ENCODE measurements at places on chromosomes 12 and 14.

DNA sequence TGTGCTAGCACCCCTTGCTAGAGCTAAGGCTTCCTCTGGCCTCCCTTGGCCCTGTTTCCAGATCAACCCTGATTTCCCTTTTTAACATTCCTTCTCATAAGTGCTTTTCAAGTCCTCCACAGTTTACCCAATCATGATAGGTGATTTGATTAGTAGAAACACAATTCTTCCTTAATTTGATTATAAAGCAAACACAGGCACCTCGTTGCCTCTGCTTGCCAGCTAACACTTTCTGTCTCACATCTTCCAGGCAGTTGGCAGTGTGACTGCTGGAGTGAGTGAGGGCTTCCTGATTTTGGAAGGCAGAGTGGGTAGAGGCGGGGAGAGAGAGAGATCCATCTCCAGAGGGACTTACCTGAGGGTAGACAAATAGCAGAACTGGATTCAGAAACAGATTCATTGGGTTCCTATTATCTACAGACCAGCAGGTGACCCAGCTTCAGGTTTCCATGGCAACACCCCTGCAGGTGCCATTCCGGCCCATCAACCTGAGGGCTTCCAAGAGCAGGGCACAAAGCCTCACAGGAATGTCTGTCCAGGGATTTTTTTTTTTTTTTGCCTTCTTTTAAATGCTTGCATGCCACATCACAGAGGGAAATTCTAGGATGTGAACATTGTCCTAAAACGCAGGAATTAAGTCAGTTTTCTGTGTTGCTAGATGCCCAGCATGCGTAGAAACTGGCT lies 77.7 kb downstream of the PLXNC1 start:
- DNase-seq: no peak

- DNase-seq: no peak
These were observed 262.3 kb upstream of the GRIP1 start for GRCh38 chr12:66941150-66941549.

DNA sequence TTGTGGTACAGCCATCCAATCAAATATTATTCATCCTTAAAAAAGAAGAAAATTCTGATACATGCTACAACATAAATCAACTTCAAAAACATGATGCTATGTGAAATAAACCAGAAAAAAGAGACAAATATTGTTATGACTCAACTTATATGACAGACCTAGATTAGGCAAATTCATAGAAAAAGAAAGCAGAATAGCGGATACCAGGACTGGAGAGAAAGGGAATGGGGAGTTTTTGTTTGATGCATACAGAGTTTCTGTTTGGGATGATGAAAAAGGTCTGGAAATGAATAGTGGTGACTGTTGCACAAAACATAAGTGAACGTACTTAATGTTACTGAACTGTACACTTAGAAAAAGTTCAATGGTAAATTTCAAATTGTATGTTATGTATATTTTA lies 82.3 kb downstream of the SPPL3 start:
- DNase-seq: no peak

DNA sequence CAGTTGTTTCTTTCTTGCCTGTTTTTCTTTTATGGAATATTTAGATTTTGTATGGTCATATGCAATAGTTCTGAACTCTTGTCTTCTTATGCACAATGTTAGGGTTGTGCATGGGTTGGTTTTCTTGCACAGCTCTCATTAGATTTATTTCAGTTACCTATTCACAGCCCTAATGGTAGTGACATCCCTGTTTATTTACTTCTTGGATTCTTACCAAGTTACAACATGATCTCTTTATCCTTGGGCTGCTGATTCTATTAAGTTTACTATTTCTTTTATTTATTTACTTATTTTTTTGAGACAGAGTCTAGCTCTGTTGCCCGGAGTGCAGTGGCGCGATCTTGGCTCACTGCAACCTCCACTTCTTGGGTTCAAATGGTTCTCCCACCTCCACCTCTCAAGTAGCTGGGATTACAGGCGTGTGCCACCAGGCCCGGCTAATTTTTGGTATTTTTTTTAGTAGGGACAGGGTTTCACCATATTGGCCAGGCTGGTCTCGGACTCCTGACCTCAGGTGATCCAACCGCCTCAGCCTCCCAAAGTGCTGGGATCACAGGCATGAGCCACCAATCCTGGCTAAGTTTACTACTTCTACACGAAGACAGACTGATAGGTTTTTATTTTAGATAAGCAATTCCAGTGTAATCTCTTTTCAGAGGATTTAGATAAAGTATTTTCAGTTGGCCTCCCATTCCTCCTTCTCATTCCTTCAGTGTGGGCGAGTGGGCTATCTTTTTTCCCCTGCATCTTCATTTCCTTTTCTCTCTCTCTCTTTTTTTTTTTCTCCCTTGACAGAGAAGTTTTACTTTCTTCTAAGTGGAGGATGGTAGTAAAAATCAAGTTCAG lies 395.1 kb upstream of the RGS6 start:
- no peak for DNase-seq

- DNase-seq: no peak
These were observed 384.1 kb upstream of the LRFN5 start for GRCh38 chr14:41222581-41222980.

DNA sequence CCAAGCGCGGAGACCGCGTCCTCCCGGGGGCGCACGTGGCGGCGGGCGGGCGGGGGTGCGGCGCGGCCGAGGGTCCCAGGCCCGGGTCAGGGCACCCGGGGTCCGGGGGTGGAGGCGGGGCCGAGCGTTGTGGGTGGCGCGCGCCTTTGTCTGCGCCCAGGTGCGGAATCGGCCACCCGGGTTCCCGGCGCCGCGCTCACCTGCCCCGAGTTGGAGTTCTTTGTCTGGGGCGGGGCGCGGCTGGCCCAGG lies 50.1 kb downstream of the LRCOL1 start:
- no peak for DNase-seq

DNA sequence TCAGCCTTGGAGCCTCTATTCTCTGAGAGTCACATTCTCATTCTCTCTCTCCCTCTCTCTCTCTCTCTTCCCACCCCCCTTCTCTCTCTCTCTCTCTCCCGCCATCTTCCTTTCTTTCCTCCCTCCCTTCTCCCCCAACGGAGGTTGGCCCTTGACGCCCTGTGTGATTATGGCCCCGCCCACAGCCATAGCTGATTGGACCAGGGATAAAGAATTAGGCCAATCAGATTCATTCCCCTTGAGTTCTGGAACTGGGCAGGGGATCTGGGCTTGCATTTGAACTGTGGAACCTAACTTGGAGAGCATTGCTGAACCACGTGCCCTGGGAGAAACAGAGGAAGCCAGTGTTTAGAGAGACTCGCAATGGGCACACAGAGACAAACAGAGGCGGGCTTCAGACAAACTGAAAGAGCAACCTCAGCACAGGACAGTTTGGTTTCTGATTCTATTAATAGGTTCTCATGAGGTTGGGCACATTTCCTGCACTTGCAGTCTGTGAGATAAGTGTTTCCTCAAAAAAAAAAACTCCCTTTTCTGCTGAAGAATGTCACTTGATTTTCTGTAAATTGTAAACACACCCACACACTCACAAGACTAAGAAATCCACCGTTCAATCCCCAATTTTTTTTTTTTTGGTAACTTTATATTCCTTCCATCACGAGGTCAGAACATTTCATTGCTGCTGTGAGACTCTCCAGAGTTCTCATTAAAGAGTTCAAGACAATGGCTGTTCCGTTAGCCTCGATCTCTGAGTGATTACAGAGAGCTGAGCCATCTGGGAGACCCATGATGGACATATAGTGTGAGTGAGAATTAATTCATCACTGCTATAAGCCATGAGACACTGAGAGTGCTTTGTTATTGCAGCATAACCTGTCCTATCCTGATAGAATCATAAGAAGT lies 3.5 kb upstream of the P2RX7 start:
- no peak for DNase-seq

DNA sequence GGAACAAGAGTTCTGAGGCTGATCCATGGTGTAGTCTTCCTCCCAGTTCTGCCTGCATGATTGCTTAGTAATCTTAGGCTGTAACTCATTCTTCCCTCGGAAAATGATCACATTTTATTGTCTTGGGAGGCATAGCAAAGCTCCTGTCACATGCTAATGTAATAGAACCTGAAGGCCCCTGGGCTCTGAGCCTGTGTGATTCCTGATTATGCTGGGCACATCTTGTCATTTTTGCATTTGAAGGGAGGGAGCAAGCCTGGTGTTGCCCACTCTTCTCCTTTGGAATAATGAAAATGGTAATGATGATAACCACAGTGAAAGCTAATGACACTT lies 215.4 kb downstream of the MSRB3 start:
- DNase-seq: no peak

DNA sequence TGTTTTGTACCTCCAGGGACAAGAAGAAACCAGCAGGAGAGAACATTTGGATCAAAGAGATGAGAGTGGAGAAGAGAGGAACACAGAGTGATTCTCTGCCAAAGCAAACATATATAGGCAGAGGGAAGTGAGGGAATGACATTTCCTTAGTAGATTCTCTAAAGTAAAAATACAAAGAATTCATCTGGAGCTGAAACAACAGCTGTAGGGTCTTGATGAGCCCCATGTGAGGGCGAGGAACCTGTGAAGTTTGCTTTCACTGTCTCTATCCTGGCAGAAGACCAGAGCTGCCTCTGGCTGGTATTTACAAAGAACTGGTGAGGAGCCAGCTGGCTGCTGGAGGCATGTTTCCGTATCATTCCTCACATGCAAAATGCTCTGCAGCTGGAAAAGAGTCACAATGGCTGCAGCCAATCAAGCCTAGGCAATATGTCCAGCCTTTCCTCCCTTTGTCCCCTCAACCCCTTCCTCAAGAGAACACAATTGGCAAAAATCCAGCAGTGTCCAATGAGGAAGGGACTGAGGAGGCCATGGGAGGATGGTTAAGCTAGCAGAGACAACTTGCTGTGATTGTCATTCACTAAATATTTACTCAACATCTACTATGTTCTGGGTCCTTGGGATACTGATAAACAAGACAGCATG lies 122.5 kb downstream of the PHLDA1 start:
- DNase-seq: no peak

GRCh38 chr12:95789126-95790032 lies 1.2 kb downstream of the NTN4 start:
- peak; percentile 68 for DNase-seq

DNA sequence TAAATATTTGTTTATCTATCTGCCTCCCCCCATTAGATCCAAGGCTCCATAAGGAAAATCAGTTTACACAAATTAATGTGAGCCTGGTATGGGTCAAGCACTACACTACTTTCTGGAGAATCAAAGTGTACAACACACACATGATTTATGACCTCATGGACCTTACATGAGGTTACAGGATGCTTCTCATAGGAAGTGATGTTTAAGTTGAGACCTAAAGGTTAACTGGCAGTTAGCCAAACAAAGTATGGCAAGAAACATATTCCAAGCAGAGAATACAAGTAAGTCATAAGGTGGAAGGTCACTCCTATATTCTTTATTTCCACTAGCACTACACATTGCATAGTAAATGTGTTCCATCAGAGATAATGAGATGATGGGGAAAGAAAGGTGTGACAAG lies 39.2 kb downstream of the OSBPL8 start:
- DNase-seq: peak; percentile 2

- DNase-seq: peak; percentile 67
These were observed 60.7 kb downstream of the PLEKHG3 start for GRCh38 chr14:64764641-64765520.

DNA sequence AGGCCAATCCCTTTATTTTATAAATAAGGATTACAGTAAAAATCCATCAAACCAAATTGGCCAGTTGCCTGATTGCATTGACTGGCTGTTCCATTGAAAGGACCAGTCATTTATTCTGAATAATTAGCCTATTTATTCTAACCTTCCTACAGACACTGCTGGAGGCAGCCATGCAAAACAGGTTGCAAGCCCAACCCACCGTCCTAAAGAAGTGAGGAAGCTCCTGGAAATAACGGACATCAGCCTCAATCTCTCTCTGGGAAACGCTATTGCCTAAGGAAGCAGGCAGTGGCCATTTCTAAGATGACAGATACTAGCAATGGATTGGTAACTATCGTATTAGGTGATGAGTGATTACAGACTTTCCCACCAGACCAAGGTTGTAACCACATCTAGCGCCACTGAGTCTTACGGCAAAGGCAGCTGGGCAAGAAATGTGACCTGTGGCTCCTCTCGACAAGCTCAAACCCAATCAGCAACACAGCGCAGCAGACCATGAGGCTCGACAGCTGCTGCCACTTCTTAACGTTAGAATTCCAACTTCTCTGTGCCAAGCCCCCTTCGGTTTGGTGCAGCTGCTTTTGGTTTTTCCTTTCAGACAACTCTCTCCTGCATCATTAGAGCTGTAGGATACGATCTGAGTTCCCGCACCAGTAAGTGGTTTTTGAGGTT lies 134.2 kb downstream of the KCNK10 start:
- no peak for DNase-seq

- DNase-seq: no peak
These were observed 228.0 kb downstream of the NELL2 start for GRCh38 chr12:44647917-44648690.

GRCh38 chr12:45577844-45578399 lies 151.6 kb upstream of the ARID2 start:
- no peak for DNase-seq

GRCh38 chr14:61244009-61244408 lies 37.1 kb downstream of the TMEM30B start:
- DNase-seq: no peak

GRCh38 chr14:99747582-99748330 lies 45.5 kb upstream of the EML1 start:
- no peak for DNase-seq

DNA sequence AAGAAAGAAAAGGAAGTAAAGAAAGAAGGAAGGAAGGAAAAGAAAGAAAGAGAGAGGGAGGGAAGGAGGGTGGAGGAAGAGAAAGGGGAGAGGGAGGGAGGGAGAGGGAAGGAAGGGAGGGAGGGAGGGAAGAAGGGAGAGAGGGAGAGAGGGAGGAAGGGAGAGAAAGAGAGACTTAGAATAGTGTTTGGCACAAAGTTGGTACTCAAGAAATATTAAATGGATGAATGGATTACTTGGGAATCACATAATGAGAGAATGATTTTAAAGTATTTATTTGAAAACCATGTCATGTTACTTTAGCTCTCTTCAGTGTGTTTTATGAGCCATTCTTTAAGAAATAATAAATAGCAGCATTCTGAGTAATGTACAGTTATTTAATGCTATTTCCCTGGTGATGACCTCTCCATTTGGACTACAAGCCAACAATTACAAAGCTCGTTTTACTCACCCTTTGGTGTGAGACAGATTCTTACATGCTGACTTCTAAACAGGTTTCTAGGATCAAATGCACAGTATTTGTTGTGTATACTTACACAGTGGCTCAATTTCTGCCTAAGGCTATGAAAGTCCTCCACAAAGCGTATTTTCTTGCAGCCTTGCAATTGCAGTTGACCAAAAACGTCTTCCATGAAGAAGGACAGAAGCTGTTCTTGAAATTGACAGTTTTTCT lies 861 bp downstream of the IL26 start:
- no peak for DNase-seq

- no peak for DNase-seq
These were observed 74.1 kb upstream of the KRAS start for GRCh38 chr12:25324861-25325260.
